ENCODE measurements at places on chromosomes 7 and 10.

DNA sequence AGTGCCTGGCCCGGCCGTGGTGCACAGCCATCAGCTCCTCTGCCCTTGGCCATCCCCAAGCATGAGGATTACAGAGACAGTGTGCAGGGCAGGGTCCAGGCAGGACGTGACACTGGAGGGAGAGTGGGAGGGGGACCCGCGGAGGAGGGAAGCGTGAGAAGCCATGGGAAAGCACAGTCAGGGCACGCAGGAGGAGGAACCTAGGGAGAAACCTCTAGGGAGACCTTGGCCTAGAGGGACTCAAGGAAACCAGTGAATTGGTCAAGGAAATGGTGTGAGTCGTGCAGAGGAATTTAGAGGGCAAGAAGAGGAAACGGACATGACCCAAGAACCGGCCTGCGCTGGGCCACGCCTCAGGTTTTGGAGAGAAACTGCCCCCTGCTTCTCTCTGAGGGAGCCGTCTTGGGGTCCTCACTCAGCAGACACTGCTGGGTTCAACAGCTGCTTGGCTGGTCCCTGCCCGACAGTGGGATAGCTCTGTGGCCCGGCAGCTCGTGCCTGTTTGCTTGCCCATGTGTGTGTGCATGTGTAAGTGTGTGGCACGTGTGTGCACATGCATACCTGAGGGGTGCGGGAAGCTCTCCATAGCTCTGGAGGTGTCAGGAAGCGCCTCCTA is 3.2 kb downstream of the OPN4 start:
- no peak for DNase-seq

DNA sequence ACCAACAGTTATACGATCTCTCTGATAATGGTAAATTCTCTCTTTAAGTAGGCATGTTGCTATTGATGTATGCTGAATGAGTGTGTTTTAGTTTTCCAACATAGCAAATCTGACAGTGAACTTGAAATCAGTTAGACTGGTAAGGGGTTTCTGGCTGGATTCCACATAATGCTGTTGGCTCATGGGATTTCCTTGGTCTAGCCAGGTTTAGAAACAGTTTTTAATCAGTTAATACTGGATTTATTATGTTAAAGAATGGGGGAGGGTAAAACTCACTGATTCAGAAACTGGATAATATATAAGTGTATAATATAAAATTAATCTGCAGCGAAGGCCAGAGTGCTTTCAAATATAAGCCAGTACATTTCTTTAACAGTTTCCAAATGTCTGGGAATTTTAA is 55.6 kb downstream of the PCDH15 start:
- DNase-seq = no peak

GRCh38 chr7:45156516-45157272 is 897 bp upstream of the RAMP3 start:
- DNase-seq = no peak

- DNase-seq = no peak
Observed at GRCh38 chr7:81226234-81226633, 307.4 kb upstream of the SEMA3C start.

- no peak for DNase-seq
Observed at GRCh38 chr7:80665526-80665925, 27.1 kb downstream of the CD36 start.

- DNase-seq = no peak
Observed at GRCh38 chr10:34407324-34407805, 407.7 kb downstream of the PARD3 start.

DNA sequence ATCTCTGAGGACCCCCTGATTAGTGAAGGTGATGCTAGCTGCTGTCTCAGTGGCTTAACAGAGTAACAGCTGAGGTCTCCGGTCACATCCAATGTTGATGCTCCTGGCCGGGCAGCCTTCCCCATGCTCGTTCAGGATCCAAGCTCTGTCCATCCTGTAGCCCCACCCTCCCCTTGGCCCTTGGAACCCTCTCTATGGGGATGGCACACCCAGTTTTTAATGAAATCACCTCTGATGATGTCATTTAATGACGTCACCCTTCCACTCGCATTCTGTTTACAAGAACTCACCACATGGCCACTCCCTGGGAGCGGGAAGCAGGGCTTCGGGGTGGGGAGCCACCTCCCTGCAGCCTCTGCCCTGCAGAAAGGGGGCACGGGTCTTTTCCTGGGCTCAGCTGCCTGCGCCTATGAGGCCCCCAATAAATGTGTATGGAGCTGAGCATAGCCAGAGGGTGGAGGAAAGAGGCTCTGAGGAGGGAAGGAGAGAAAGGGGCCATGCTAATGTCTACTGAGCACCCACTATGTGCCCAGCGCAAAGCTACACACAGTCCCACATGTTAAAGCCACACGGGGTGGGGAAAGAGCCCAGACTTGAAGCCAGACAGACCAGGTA is 95.5 kb downstream of the OAT start:
- DNase-seq = no peak

- no peak for DNase-seq
Observed at GRCh38 chr10:11483201-11484148, 128.0 kb downstream of the USP6NL start.
